Stimulated activated CD4-positive, alpha-beta T cell treated with anti-CD3 and anti-CD28 coated beads, Interleukin-12 subunit alpha, Interleukin-12 subunit beta, amount 100 ng/mL, for 24 hours (primary cell): ENCODE measurements at places on chromosomes 3 and 15.

DNA sequence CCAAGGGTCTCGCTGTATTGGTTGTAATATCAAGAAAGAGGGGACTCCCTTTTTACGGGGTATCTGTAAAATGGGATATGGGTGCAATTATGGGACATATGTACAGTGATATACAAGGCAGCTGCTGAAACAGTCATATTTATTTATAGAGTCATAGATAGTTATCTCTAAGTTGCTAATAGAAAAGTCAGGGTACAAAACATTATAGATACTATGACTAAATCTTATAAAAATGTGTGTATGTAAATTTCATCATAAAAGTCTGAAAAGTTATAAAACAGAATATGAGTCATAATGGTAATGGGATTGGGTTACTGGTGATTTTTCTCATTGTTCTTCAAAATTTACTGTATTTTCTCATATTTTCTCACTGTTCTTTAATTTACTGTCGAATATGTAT is 344.9 kb upstream of the SLCO3A1 start:
- no peak for DNase-seq

DNA sequence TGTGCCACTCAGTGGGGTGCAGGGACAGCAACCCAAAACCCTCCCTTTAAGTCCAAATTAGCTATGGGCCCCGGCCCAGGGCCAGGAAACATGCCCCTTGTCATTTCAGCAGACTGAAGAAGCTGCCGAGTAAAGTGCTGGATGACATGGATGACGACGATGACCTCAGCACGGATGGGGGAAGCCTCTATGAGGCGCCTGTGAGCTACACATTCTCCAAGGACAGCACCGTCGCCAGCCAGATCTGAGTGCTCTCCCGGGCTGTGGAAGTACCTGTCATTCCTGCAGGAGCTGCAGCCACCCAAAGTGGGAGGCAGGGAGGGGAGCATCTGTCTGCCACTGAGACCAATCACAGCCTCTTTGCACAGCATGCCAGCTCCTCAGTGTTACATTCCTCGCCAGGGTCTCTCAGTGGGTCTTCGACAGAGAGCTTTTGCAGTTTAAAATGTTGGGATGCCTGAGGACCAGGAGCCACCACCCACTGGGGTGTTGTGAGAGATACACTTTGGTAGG is 44.4 kb upstream of the MYZAP start:
- DNase-seq, result no peak

DNA sequence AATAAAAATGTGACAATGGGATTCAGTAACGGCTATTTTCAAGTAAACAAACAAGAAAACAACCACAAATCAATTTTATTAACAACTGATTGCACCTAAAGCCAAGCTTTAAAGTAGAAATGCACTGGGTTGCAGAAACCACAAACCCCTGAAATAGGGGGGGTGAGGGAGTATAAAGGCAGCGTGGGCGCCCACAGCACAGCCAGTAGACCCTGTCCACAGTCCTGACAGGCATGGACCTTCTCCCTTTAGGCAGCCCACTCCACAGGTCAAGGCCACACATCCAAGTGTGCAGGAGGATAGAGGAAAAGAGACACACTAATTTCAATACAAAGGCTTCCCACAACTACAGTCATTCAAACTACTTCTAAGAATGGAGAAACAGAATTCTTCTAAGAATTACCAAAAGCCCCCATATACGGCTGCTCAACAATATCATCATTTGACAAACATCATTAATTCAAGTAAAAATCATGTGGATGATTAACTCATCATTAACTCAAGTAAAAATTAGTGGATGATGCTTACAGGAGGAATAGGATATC is 48.7 kb downstream of the CHSY1 start:
- DNase-seq, result no peak

DNA sequence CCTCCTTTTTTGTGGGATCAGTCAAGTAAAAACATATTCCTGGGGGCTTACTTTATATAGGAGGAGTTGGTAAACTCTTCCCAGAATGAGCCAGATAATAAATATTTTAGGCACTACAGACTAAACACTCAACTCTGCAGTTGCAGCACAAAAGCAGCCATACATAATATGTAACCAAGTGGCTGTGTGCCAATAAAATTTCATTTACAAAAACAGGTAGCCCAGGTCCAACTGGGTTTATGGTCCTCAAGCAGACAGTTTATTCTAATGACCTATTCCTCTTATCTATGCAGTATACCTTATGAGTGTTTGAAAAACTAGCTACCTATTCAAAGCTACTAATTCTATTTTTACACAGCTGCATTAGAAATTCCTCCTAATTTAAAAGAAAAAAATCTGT is 61.8 kb downstream of the FAIM start:
- no peak for DNase-seq

GRCh38 chr3:179730506-179730905 is 77.7 kb downstream of the USP13 start:
- DNase-seq, result no peak

- DNase-seq, result no peak
Measured at GRCh38 chr3:13709706-13710105, 160.8 kb downstream of the FBLN2 start.

DNA sequence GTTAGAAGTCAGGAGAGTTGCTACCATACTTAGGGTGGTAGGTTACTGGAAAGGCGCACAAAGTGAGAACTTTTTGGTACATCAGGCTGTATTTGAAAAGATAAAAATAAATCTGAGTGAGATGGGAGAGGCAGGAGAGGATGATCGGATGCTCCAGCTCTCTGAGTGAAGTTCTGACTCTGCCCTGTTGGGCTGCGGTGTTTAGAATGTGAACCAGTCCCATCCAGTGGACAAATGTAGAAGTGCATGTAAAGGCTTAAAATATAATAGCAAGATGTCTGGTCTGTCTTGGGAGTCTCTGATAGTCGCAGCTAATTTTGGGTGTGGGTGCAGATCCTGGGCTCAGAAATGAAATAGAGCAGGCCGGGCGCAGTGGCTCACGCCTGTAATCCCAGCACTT is 30.4 kb downstream of the ACKR2 start:
- no peak for DNase-seq

DNA sequence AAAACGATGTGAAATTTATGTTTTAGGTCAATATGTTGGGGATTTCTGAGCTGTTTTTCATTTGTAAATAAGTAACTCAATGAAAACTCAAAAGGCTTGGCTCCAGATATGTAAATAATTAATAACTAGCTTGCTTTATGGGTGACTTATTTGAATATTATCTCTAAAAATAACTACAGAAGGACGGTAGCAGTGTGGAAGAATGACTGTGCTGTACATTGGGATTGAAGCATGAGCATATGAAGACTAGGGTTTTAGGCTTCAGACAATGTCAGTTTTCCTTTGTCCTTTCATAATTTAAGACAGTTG is 343.9 kb downstream of the GRM7 start:
- DNase-seq, result no peak

DNA sequence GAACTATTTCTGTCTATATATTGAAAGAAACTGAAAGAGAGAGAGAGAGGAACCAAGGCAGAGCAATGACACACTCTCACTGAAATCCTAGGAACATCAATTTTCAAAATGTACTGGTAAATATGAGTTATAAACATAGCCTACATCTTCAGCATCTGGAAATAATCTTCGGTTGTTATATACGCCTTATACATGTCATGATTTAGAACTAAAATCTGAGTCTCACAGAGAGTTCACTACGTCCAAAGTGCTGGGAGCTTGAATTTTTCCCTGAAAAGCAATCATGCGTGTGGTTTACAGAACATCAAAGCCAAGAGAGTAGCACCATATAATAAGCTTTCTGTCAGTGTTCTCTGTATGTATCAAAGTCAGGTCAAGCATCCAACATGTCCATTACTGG is 420.0 kb upstream of the CBLB start:
- no peak for DNase-seq

GRCh38 chr15:34808016-34808415 is 12.7 kb upstream of the ACTC1 start:
- DNase-seq, result no peak

DNA sequence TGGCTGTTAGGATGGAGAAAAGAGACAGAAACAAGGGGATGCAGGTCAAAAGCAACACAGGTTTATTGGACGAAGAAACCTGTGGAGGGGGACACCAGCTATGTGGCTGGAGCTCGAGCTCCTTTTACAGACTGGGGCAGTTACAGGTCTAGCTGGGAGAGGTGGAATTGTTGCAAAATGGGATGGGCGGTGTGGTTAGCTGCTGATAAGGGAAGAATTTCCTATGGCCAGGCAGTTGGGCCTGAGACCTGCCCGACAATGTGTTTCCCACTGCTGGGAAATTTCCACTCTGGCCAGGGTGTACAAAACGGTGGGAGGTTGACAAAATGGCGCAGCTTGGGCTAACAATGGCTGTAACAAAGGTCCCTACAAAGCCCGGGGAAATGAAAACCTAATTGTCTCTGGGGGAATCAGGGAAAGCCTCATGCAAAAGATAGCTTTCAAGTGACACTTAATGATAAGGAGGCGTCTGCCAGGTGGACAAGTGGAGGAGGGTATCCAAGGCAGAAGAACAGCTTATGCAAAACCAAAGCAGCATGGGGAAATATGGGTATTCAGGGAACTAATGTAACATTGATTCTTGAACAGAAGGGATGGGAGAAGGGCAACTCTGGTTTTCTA is 137.4 kb upstream of the SGO1 start:
- no peak for DNase-seq

DNA sequence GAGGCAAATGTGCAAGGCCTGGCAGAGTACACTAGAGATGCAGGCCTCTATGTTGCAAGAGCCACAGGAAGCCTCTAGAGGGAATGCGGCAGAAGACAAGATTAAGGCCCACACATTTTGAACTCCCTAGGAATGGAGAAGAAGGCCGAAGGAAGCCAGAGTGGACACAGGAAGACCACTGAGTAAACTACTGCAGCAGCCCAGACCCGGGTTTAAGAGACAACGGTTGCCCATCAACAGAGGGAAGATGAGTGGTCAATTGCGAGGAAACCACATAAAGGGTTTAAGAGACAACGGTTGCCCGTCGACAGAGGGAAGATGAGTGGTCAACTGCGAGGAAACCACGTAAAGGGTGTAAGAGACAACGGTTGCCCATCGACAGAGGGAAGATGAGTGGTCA is 14.6 kb downstream of the CHSY1 start:
- DNase-seq, result no peak

DNA sequence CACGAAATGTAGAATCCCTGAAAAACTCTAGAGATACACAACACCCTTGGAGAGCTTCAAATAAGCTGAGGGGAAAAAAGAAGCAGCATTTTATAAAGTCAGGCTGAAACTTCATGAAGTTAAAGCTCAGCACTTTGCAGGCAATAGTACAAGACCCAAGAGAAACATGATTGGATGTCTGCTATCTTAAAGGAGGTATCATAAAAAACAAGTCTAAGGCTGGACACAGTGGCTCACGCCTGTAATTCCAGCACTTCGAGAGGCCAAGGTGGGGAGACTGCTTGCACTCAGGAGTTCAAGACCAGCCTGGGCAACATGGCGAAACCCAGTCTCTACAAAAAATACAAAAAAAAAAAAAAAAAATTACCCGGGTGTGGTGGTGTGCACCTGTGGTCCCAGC is 42.9 kb downstream of the NPTN start:
- no peak for DNase-seq

DNA sequence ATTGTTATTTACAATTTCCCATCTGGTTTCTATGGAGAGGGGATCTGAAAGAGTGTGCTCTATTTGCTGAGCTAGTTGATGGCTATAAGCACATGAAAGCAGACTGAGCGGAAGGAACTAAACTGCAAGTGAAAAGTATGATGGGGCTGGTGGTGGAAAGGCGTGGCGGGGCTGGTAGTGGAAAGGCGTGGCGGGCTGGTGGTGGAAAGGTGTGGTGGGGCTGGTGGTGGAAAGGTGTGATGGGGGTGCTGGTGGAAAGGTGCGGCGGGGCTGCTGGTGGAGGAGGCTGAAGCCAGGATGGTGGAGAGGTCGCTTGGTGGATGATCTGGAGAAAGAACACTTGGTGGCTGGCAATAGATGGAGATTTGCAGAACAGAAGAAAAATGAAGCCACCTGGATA is 136.7 kb downstream of the FMN1 start:
- DNase-seq, result no peak

DNA sequence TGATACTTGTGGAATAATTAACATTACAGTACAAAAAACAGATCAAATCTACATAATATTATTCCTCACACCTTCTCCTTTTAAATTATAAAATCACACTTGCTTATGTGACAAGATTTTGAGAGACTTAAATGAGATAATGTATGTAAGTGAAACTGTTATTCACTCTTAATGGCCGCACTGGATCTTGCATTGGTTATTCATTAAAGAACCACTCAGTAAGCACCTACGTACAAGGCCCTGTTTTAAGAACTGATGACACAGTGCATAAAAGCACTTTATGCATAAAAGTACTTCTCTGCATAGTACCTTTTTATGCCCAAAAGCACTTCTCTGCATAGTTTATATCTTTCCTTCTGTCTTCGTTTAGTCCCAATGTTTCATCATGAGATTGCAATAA is 172.1 kb downstream of the GOLGA6L6 start:
- DNase-seq, result no peak

- no peak for DNase-seq
Measured at GRCh38 chr3:52240059-52240885, 1.3 kb upstream of the TWF2 start.

GRCh38 chr15:90596943-90597342 is 67.2 kb downstream of the CRTC3 start:
- DNase-seq, result no peak

DNA sequence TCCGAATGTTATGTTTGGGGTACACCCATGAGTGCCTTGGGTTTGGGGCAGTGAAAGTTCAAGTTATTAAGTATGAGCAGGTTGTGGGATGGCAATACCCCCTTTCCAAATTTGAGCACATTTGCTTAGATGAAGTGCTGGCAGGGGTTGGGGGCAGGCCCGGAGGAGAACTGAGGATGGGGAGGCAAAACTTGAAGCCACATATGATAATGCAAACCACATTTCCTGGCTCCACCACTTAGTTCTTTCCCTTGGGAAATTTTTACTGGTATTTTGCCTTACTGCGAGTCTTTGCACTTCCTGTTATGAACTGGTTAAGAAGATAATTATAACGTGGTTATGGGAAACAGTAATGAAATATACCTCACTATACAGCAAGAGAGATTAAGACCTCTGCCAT is 336.0 kb upstream of the ONECUT1 start:
- DNase-seq, result no peak

GRCh38 chr15:91919014-91919534 is 65.6 kb downstream of the SLCO3A1 start:
- no peak for DNase-seq

DNA sequence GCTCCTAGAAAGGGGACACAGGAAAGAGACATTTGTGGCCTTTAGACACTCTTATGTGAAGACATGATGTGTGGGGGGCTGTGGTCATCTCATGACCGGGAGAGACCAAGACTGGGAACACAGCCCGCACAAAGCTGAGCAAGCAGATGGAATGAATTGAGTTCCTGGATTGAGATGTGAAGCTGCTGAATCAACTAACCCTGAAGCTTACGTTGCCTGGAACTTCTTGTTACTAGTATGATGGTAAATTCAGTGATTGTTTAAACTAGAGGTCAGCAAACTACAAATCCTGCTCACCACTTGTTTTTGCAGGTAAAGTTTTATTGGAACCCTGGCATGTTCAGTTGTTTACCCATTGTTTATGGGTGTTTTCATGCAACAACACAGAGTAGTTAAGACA is 83.4 kb upstream of the BHLHE40 start:
- no peak for DNase-seq
